Activated CD4-positive, alpha-beta T cell treated with anti-CD3 and anti-CD28 coated beads, Interleukin-2, Interleukin-6, amounts not matched to agents 100 ng/mL and 50 ng/mL, durations not matched to agents 16 hours and 8 hours (primary cell): ENCODE measurements at places on chromosomes 7 and 10.

GRCh38 chr7:136326045-136326609, 349.0 kb upstream of the MTPN start:
- DNase-seq: no peak

GRCh38 chr10:27285093-27285492, 44.5 kb upstream of the ACBD5 start:
- peak; percentile 69 for DNase-seq

DNA sequence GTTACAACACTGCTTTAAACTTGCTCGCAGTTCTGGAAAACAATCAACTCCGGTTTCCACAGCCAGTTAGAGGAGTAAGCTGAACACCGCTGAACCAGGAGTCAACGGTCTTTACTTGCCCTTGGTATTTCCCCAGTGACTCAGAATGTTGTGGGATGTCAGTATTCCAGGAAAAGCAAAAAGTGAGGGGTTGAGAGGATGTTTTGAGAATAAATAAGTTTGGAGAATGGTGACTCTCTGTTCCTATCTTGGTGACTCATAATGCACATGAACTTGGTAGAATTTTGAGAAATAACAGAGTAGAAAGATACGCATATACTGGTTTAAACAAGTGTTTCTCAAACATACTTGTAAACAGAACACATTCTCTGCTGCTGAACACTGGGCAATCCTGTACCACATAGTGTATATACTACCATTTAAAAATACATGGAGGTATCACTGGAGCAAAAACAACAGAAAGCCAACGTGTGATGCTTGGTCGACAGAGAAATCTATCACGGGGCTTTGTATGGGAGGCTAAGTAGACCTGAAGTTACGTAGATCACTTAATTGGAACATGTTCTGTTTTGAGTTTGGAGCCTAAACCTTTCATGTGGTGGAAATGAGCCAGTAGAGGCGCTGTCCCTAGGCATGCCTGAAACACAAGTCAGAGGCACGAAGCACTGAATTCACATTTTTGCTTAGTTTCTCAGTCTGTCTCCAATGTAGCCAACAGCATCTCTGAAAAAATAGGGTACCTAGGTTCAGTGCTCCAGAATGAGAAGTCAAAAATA, 534.3 kb downstream of the PARD3 start:
- DNase-seq: peak; percentile 68

- DNase-seq: no peak
Observed at GRCh38 chr10:63423494-63423893, 42.3 kb downstream of the JMJD1C start.

GRCh38 chr7:21113609-21114415, 314.1 kb upstream of the SP4 start:
- DNase-seq: no peak
